ENCODE measurements at places on chromosomes 11 and 22.

- DNase-seq, result no peak
Observed at GRCh38 chr22:49807780-49808708, 19.6 kb downstream of the BRD1 start.

DNA sequence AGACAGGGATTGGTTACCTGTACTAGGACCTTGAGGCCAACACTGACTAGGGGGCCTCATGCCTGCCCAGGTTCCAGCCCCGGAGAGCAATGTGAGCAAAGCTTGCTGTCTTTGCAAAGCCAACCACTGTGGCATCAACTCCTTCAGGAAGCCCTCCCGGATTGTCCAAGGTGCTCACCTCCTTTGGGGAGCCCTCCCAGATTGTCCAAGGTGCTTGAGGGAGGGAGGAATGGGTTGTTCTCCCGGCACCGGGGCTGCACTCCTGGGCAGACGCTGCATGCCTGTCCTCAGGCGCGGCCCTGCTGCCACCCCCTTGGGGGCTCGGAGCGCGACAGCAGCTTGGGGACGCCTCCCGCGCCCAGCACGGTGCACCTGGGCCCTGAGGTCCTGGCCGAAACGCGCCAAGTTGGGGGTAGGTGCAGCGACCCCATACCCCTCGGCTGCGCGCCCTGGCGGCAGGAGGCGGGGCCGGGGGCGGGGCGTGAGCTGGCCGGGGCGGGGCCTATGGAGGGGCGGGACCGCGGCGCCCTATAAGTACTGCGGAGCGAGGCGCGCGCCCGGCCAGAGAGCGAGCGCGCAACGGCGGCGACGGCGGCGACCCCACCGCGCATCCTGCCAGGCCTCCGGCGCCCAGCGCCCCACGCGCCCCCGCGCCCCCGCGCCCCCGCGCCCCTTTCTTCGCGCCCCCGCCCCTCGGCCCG lies at the start of gene CD81:
TSS of gene CD81 (plus strand) at position 560 of the 701 bp plus-strand sequence. CDS start 240 bp downstream, outside the sequence.
- DNase-seq, result no peak

GRCh38 chr11:123690485-123690884 lies 36.1 kb upstream of the SCN3B start:
- DNase-seq, result peak; percentile 85

DNA sequence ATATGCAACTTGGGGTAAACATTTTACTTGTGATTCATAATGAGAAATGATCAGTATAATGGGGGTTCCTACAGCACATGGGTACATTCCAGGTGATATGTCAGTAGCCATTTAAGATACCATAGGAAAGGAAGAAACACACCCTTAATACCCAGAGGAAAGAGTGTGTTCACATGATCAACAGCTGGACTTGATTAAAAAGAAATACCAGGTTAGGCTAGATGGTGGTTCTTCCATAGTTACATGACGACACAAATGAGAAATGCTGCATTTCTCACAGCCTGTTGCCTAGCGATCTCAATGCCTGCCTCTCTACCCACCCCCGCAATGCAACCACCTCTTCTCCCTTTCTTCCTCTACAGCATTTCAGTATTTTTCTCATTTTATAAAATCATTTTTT lies 96.8 kb downstream of the TTC28 start:
- peak; percentile 42 for DNase-seq

DNA sequence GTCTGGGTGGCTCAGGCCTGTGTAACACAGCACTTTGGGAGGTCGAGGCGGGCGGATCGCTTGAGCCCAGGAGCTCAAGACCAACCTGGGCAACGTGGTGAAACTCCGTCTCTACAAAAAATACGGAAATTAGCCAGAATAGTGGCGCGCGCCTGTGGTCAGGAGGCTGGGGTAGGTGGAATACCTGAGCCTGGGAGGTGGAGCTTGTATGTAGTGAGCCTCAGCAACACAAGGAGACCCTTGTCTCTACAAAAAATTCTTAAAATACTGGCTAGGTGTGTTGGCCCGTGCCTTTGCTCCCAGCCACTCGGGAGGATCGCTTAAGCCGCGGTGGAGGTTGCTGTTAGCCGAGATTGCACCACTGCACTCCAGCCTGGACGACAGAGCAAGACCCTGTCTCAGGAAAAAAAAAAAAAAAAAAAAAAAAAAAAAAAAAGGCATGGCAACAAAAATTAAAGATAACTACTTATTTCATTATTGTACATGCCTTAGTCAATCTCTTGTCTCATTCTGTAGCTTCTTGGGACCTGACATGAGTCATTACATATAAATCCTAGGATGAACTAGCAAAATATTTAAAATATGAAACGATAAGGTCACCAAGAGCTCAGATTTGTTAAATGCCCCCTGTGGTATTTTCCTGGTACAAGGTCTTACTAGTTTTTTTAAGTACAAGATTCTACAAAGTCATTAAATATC lies 1.1 kb downstream of the TAF1D start:
- DNase-seq, result peak; percentile 79

- peak; percentile 14 for DNase-seq
Observed at GRCh38 chr22:23215294-23216241, 35.3 kb downstream of the BCR start.

DNA sequence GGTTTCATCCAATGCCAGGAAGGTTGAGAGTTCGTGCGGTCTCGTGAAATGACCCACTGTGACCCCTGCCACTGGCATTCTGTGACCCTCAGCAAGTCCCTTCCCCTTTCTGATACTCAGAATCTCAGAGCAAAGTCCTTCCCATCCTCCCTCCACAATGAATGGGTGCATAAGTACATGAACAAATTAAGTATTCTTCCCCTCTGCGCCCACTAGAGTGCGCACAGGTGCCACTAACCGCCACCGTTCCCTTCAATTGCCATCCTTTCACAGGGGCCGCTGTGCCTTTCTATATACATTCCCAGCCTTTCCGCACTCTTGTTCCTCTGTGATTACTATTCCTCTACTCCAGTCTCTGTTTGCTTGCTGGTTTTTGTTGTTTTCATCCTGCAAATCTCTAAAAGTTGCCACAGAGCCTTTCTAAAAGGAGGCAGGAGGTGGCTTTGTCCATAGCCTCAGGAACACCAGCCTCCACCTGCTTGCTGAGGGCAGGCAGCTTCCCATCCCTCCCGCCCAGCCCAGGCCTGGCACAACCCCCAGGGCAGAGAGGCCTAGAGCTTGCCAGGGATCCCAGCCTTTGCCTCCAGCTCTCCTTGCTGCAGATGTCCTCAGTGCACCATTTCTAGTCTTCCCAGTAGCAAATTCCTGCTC lies 6.7 kb upstream of the AP1B1 start:
- DNase-seq, result peak; percentile 57

DNA sequence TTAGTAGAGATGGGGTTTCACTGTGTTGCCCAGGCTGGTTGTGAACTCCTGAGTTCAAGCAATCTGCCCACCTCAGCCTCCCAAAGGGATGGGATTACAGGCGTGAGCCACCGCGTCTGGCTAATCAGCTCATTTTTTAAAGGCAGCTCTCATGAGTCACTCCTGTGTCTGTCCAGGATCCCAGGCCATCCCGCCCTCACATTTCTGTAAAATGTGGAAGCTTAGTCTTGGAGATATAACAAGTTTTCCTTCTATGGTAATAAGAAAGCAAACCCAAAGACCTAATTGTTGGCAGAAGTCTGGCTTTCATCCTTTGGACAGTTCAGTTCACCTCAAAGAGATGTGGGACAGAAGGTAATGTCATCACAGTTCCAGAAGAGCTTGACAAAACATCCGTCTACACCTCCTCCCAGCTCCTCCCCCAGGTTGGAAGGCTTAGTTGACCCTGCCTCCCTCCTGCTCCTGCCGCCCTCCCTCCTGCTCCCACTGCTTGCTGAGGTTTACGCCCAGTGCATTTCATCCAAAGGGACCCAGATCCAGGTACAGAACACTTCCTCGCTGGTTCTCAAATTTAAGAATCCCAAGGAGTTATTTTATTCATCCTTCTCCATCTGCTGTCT lies 6.4 kb downstream of the DRD2 start:
- DNase-seq, result no peak

DNA sequence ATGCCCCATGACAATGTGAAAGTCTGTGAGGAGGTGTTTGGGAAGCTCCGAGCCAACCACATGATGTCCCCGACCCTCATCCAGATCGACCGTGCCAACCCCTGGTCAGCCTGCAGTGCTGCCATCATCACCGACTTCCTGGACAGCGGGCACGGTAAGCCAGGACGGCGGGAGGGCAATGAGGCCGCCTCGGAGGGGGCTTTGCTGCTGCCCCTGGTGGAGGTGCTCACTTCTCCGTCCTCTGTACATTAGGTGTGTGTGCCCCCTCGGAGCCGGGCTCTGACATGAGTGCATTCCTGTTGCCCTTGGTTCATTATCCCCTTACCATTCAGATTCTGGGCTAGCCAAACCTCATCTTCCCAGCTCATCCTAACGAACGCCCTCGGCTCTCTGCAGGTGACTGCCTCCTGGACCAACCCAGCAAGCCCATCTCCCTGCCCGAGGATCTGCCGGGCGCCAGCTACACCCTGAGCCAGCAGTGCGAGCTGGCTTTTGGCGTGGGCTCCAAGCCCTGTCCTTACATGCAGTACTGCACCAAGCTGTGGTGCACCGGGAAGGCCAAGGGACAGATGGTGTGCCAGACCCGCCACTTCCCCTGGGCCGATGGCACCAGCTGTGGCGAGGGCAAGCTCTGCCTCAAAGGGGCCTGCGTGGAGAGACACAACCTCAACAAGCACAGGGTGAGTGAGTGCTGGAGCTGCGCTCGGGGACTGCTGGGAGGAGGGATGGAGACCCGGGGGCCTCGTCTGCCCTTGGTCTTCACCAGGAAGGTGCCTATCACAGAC lies 13.8 kb downstream of the ADAMTS15 start:
- no peak for DNase-seq

Data from mammary epithelial cell (primary cell).